ENCODE measurements at places on chromosomes 12 and 14.

DNA sequence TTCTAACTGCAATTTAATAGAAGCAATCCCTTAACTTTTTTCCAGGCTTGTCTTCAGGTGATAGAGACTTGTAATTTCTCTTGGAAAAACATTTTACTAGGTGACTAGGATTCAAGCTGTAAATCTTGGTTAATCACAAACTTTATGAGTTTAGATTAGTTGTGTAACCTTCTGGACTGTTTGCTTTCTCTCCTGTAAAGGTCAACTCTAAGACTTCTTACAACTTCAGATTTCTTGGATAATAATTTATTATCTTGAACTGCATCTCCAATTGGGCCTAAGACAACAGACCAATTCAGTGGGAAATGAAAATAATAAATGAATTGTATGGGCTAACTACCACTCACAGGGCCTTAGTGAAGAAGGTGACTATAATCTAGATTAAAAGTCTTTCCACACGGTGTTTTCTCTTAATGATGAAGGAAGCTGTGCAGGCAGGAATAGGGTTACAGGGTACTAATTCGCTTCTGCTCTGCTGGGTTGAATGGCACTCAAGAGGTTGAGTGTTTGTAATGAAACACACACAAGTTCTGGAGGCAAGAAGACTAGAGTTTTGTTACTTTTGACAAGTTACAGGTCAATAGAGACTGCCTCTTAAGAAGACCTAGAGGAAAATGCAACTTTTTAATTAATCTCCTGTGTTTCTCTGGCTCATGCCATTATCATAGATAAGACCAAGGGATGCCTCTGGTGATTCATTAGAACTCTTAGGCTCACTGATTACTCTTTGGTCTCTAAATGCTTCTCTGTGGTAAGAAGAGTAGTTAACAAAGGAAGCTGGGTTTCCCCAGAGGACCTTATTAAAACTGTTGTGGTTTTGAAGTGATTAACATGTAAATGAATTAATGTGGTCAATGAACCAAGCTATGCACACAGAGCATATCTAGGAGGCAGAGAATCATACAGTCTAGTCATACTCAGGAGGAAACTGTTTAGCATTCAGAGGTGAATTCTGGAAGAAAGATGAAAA lies 30.0 kb upstream of the OR4E1 start:
- no peak for DNase-seq

DNA sequence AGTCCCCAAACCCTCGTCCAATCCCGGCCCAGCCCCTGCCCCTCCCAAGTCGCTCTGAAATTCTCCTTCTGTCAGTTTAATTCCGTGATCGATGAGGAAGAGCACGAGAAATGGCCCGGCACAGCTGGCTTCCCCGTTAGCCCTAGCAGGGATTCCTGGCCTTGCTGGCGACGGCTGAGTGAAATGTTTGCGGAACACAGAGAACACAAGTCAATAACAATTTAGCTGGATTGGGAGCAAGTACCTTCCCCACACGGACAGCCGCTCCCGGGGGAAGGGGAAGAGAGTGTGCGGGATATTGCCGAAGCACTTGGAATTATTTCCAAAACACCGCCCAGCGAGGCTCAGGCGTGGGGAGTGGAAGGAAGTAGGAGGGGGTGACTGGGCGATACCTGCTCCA lies 134.6 kb downstream of the RBM19 start:
- DNase-seq, result no peak

- no peak for DNase-seq
Measured at GRCh38 chr12:91432089-91432488, 249.5 kb upstream of the DCN start.

- no peak for DNase-seq
Measured at GRCh38 chr12:52612431-52613383, 5.7 kb downstream of the KRT73 start.

DNA sequence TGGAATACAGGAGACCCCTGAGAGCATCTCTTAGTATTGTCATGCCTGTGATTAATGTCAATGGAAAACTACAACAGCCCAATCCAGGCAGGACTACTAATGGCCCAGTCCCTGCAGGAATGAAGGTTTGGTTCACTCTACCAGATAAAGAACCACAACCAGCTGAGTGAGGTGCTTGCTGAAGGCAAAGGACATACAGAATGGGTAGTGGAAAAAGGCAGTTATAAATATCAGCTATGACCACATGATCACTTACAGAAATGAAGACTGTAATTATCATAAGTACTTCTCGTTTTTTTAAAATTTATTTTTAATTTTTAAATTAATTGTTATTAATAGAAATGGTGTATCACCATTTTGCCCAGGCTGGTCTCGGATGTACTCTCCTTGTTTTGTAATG lies 17.2 kb upstream of the LPCAT3 start:
- DNase-seq, result no peak

DNA sequence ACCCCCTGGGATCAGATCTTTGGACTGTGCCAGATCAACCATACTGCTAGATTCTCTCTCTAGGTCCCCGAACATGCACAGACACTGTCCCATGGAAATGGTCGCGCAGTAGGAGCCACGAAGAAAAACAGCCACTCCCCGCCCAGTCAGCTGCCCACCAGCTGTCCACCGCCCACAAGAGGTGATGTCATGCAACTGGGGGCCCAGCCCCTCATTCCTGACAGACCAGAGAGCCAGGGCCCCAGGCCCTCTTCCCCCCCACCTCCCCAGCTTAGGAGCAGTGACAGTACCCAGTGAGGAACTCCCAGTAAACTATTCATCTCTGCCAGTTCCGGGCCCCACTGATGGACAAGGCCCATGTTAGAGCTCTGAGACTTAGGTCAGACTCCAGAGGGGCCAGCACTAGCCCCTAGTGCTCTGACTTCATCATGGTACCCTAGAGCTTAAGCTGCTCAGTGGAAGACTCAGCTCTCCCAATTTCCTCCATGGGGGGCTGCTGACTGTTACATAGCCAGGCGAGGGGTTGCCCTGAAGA lies 3.7 kb upstream of the TAMALIN start:
- no peak for DNase-seq

DNA sequence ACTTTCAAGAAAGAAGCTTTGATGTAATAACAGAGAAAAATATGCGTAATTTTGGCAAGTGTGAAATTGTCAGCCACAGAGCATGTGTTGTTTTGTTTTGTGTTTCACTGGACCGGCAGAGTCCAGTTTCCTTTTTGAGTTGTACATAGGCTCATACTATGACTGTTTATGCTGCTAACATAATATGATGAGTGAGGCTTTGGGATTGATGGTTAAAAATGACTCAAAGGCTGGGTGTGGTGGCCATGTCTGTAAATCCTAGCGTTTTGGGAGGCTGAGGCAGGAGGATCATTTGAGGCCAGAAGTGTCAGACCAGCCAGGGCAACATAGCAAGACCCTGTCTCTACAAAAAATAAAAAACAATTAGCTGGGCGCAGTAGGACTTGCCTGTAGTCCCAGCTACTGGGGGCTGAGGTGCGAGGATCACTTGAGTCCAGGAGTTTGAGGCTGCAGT lies 487.9 kb downstream of the PCNX1 start:
- no peak for DNase-seq

GRCh38 chr12:101305226-101305779 lies 25.4 kb downstream of the UTP20 start:
- DNase-seq, result no peak

DNA sequence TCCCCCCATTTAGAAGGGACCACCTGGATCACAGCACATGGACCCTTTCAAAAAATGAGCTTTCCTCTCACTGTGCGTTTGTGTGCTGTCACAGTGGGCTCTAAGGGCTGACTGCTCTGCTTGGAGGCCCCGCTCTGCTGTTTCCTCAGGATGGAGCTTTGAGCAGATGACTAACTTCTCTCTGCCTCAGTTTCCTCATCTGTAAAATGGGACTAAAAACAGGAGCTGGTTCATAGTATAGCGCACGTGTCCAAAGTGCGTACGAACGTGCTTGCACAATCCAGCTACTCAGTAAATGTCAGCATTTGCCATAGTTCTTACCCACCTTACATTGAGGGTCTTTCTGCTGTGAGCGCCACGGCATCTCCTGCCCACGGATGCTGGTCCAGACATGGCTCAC lies 12.7 kb upstream of the DNAH10 start:
- no peak for DNase-seq

DNA sequence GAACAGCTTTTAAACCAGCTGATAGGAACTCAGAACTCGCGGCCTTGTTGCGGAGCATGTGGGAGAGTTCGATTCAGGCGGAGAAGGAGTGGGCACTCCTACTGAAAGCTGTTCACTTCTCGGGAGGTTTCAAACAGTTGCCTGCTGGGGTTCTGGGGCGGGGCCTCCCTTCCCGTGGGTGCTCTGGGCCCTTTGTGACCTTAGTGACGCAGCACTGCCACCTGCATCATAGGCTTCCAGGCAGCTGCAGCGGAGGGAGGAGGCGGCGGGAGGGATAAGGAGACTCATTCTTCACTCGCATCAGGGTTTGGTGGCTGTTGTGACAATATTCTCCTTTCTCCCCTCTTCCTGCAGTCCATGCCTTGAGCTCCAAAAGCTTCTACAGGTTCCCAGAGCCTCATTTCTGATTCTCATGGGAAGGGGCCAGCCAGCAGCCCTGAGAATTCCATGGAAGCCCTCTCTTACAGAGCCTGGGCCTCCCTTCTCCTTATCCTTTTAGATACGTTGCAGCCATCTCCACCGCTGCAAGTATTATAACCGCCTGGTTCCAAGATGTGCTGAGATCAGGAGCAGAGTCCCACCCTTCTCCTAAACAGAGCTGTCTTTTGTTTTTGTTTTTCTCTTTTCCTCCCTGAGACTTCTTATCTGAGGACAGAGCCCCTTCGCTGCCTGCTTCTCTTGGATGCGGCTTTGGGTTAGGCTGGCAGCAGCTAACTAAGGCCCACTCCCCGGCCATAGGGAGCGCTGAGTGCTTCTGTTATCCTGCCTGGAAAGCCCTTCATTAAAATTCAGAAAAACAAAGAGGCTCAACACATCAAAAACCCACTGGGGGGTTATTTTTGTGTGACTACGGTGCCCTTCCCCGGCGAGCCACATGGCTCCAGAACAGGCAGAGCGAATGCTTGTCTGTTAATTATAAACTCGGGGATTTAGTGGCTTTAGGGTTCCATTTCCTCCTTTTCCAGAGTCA lies 67.6 kb upstream of the GPATCH2L start:
- DNase-seq, result no peak

DNA sequence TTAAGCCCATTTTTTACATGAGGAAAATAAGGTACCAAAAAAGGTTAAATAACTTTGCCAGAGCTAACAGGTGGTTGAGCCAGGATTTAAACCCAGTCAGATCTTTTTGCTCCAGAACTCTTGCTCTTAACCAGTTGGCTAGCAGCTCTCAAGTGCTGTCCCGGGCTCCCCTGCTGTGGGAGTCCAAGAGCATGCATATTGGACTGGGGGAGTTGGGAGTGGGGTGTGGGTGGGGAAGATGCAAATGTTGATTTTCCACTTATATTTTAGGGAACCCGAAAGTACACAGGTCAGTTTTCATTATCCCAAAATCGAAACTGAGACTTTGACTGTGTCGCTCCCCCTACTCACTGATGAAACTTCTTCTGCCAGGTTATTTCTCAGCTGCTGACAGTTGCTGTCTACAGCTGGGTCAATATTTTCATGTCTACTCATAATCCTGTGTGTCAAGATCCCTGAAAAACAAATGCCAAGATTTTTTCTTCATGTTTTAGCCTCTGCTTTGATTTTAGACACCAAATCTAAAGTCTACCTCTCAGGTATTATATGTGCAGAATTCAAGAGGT lies 172.3 kb upstream of the TMPO start:
- DNase-seq, result no peak

DNA sequence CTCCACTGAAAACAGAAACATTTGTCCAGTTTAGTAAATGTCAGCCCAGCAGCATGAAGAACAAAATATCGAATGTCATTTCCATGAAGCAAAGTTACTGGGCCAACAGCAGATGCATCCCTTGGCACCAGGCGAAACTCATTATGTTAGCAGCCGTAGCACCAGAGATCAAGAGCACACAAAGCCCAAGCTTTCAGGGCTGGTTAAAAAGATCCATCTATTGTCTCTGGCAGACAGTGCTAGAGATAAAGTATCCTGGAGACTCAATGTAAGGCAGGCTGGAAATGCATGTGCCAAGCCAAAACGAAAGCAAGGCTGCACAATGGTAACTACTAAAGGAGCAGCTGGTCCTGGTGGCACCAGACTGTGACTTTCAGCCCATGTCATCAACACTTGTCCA lies 120.3 kb upstream of the PLEKHG7 start:
- DNase-seq, result no peak

DNA sequence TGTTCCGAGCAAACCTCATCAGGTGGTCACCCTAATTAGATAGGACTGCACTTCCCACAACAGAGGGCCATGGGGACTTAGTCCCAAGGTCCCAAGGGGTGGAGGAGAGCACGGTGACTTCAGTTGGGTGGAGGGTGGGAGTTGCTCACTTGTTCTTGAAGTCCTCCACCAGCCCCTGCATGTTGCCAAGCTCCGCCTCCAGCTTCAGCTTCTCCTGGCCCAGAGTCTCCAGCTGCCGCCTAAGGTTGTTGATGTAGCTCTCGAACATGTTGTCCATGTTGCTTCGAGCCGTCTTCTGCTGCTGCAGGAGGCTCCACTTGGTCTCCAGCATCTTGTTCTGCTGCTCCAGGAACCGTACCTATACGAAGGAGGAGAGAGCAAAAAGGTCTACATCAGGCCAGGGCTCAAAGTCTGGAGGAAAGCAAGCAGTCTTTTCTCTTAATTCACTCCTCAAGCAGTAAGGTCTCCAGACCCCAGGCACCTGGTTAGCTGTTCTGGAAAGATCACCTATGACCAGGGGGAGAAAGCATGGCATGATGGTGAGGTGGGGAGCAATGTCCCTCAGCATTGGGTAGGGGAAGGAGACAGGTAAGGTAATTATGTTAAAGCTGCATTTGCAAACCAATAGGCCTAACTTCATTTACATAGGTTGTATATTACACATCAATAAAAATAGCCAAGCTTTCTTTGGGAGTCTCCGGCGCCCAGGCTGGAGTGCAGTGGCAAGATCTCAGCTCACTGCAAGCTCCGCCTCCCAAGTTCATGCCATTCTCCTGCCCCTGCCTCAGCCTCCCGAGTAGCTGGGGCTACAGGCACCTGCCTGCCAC lies 2.9 kb downstream of the KRT8 start:
- no peak for DNase-seq

DNA sequence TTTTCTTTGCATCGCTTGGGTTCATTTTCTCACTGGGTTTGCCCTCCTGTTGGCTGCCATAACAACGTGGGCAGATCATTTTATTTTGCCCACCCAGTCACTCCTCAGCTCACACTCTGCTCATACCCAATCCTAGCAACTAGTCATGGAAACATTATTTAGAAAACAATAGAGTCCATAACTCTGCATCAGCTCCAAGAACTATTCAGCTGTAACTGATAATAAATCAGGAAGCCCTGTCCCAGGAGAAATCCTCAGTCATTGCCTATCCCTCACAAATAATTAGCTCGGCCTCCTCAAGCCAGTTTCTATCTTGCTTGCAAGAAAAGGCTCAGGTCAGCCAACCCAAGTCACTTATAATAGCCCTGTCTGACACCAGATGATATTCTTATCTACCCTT lies 43.2 kb downstream of the RTN1 start:
- no peak for DNase-seq

GRCh38 chr14:55477680-55478079 lies 37.3 kb upstream of the TBPL2 start:
- no peak for DNase-seq

Data from T47D (cell line).